ENCODE measurements at places on chromosomes 11 and 22.

- no peak for DNase-seq
Observed at GRCh38 chr22:46424496-46424895, 89.0 kb downstream of the TRMU start.

DNA sequence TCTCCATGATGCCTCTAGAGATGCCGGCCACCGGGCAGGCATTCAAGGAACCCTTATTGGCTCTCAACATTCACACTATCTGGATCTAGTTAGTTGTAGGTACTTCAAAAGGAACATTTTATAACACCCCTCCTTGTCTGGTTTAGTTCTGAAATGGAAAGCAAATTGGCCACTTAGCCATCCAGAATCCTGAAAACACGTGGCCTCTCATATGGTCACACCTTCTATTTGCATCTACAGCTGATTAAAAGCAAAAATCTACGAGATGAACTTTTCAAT is 29.2 kb downstream of the ABTB2 start:
- DNase-seq = no peak

- no peak for DNase-seq
Observed at GRCh38 chr11:35066030-35066429, 72.9 kb upstream of the CD44 start.

GRCh38 chr22:32985899-32986765 is 72.0 kb downstream of the SYN3 start:
- DNase-seq = no peak

- no peak for DNase-seq
Observed at GRCh38 chr22:39021552-39022250, 774 bp downstream of the APOBEC3D start.

DNA sequence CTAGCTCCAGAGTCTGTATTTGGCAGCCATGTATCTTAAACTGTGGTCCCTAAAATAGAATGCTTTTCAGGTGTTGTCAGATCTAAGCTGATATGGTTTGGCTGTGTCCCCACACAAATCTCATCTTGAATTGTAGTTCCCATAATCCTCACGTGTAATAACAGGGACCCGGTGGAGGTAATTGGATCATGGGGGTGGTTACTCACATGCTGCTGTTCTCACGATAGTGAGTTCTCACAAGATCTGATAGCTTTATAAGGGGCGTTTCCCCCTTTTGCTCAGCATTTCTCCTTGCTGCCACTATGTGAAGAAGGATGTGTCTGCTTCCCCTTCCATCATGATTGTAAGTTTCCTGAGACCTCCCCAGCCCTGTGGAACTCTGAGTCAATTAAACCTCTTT is 199.9 kb upstream of the ISX start:
- no peak for DNase-seq
